Lung microvascular endothelial cell (primary cell): ENCODE measurements at places on chromosomes 11 and 22. TPM values are rescaled to one million over a fixed set of nuclear protein-coding genes. Genes with fewer than 3 reads are reported as not detected.

DNA sequence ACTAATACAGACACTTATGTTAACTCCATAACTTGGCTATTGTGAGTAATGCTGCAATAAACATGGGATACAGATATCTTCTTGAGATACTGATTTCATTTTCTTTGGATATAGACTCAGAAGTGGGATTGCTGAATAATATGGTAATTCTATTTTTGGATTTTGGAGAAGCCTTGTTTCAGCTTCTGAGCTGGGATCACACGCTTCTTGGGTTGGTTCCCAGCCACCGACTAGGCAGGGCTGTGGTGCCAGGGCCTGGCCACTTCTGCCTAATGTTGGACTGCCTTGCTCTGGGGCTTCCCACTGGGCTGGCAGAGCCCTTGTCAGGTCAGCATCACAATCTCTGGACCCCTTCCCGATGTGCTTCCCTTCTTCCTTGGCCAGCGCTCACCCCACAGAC lies 14.0 kb upstream of the MCHR1 start:
- no peak for DNase-seq

GRCh38 chr22:36736701-36737320 lies 33.3 kb upstream of the CACNG2 start:
- no peak for DNase-seq

- DNase-seq, result peak; percentile 8
These were observed 10.5 kb downstream of the COA4 start for GRCh38 chr11:73866095-73866579.

IL17REL gene
- total RNA-seq, result under 0.01 TPM in 1 of 2 replicates, not detected in the other

STK33 gene
- 0.65 and 0.99 TPM in 2 replicates for total RNA-seq

LPXN gene
- total RNA-seq, result 2.0 and 3.1 TPM in 2 replicates

MPPED2 gene
- total RNA-seq, result 0.20 and 0.22 TPM in 2 replicates

GNAZ gene
- total RNA-seq, result under 0.01 and 0.20 TPM in 2 replicates
